Activated T-cell treated with anti-CD3 and anti-CD28 coated beads for 4 hours (primary cell): ENCODE measurements at places on chromosomes 1 and 21.
A peak's percentile ranks its signal among the peaks of the same experiment; 100 is the strongest.

DNA sequence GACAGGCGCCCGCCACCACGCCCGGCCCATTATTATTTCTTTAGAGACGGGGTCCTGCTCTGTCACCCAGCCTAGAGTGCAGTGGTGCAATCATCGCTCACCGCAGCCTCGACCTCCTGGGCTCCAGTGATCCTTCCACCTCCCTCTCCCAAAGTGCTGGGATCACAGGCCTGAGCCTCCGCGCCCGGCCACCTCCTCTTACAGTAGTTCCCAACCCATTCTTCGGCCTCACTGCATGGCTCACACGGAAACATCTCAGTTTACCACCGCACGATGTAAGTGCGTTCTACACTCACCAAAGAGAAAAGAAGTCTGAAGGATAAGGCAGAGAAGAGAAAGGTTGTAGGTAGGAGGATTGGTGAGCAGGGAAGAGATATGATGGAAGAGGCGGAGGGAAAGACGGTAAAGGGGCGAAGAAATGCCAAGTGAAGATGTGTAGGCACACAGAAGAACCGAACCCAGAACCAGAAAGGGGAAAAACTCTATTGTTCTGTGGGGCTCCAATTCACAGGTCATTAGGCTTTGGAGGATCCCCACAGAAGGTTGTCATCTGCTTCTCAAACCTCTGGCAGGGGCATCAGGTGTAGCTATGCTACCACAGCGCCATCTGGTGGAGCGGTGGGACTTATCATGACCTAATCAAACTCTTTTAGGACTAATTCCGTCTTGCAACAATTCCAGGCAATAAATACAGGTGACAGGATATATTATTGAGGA lies 504.2 kb downstream of the SMYD3 start:
- peak; percentile 80 for DNase-seq

DNA sequence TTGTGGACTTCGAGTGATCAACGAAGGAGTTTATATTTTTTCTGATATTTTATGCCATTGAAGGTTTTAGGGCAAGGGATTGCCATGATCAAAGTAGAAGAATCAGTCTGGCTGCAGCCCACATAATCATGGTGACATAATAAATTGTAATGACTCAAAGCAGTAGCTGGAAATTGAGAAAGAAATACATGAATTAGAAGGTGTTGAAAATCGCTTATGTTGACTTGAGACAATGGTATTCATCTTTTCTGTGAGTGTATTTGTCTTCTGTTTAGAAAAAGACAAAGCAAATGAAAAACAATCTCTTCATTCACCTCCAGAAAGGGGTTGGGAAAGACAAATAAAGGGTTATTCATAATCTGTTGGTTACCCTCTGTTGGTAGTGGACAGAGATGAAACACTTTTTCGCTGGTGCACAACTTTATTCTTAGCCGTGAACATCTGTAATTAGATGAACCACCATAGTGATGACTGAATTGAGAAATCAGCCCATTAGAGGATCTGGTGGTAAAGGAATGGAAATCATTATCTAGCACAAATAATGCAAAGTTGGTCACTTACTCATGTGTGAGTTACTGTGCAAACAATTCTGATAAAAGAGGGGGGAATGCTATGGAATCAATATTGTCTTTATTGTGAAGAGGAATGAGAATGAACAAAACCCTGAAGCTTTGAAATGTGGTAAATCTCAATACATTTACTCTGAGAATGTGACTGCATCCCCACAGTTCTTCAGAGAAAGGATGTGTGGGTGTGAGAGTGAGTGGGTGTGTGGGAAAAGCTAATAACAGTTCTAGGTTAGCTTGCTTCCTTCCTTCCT lies 121.8 kb downstream of the NTNG1 start:
- no peak for DNase-seq

DNA sequence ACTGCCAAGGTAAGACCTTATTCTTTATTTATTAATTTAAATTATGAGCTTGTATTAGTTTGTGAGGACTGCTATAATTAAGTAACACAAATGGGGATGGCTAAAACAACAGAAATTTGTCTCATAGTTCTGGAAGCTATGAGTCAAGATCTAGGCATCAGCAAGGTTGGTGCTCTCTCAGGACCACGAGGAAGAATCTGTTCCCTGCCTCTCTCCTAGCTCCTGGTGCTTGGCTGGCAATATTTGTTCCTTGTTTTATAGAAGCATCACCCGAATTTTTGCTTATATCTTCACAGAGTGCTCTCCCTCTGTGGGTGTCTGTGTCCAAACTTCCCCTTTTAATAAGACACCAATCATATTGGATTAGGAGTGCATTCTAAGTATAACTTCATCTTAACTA lies 41.4 kb upstream of the CCDC190 start:
- DNase-seq = no peak

DNA sequence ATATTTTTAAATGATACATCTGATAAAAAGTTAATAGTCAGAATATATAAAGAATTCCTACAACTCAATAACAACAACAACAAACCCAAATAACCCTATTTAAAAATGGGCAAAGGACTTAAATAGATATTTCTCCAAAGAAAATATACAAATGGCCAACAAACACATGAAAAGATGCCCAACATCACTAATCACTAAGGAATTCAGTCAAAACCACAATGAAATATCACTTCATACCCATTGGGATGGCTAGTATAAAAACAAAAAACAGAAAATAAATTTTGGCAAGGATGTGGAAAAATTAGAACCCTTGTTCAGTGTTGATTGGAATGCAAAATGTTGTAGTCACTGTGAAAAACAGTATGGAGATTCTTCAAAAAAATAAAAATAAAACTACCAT lies 184.8 kb upstream of the RAB4A start:
- DNase-seq = no peak

GRCh38 chr1:2957329-2957728 lies 63.9 kb upstream of the ACTRT2 start:
- no peak for DNase-seq
